ENCODE measurements at places on chromosomes 3 and 15. TPM values are rescaled to one million over a fixed set of nuclear protein-coding genes. Genes with fewer than 3 reads are reported as not detected.

ZBBX gene
- total RNA-seq, result 0.20 TPM

LYZL4 gene
- not detected for total RNA-seq

OR4F15 gene
- total RNA-seq, result not detected

ITGA11 gene
- 190 TPM for total RNA-seq

LINGO1 gene
- total RNA-seq, result 0.33 TPM

CHAC1 gene
- 19.6 TPM for total RNA-seq

ACY1 gene
- total RNA-seq, result 33.5 TPM

FBXW12 gene
- total RNA-seq, result not detected

THBS1 gene
- 2,745 TPM for total RNA-seq

FEZF2 gene
- total RNA-seq, result not detected

LDHAL6B gene
- not detected for total RNA-seq

ARIH2 gene
- total RNA-seq, result 68.4 TPM

OR5H6 gene
- not detected for total RNA-seq

SOX14 gene
- total RNA-seq, result not detected

SPATA16 gene
- not detected for total RNA-seq

SPINT1 gene
- total RNA-seq, result 0.36 TPM

FAM3D gene
- total RNA-seq, result not detected

ALPK3 gene
- total RNA-seq, result 26.4 TPM

PLSCR4 gene
- total RNA-seq, result 119 TPM

CCR1 gene
- not detected for total RNA-seq
